ENCODE measurements at places on chromosomes 13 and 19.

DNA sequence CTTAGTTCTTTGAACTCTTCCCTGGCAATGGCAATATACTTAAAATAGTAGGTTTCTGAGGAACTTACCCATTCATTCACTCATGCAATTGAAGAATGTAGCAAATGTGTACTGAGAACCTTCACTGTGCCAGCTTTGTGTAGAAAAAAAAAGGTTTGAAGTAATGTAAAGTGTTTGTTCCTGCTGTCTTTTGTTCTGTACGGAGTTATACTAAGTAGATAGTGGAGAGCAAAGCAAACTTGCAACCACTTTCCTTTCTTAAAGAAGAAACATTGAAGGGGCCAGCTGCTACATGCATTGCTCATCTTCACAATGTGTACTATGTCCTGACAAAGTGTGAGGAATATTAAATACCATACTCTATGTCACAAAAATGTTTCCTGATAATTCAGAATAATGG is 68.9 kb upstream of the FREM2 start:
- DNase-seq: no peak

DNA sequence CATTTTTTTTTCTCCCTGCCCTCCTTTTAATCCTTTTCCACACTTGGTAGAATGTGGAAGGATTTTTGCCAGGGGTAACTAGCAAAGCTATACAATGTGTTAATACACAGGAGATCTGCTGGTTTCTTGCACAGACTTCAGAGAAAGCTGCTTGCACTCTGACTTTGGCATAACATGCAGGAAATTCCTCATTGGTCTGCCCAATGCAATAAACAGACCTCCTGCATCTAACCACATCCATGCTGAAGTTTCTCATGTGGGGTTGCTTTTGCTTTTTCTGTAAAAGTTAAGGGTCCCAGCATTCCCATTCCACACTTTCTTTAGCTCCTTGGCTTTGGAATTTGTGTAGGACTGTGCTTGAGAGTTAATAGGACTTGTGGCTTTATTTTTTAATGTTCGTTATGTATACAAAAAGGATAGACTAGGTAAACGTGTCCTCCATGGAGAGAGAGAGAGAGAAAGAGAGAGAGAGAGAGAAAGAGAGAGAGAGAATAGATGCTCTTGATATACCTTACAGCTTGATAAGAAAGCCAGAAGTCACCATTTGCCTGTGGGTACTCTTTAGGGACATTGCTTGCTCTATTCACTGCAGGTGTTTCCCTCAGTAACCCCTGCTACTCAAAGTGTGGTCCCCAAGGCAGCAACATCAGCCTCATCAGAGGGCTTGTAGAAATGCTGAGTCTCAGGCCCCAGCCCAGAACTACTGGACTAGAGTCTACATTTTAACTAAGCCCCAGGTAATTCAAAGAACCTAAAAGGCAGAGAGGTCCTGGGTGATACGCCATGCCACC is 170.5 kb downstream of the SHISA2 start:
- no peak for DNase-seq

DNA sequence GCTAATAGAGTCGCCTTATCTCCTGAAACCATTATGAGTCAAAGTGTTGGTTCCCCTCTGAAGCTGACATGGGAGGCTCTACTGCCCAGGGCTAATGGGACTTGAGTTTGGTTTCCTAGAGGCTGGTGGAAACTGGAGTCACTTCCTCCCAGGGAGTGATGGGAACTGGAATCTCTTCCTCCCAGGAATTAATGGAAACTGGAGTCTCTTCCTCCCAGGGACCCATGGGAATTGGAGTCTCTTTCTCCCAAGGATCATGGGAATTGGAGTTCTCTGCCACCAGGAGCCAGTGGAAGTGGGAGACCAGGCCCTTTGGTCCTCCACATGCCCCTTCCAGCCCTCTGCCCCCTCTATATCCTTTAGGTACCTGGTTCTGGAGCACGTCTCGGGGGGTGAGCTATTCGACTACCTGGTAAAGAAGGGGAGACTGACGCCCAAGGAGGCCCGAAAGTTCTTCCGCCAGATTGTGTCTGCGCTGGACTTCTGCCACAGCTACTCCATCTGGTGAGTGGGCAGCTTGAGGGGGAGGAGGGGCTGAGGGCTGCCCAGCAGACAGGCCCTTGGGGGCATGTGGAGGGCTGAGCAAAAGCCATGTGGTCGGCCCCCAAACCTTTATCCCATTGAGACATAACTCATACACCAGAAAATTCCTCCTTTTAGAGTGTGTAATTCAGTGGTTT is 5.5 kb downstream of the BRSK1 start:
- DNase-seq: no peak

- DNase-seq: no peak
These were observed 16.7 kb upstream of the CRTC1 start for GRCh38 chr19:18666784-18667183.
